ENCODE measurements at places on chromosomes 3 and 15.

DNA sequence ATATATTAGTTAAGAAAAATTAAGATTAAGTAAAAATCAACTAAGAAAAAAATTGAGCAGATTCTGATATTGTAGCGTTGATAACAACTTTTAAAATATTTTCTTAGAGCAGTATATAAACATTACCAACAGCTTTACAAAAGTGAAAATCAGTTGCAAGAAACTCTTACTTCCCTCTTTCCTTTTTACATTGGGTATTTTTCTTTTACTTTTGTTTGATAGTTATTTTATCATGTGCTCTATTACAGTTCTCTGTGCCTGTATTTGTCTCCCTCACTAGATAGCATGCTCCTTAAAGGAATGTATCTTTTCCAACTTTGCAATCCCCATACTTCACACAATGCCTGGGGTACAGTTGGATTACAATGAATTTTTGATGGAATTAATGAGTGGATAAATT, 87.5 kb upstream of the P3H2 start:
- no peak for DNase-seq

DNA sequence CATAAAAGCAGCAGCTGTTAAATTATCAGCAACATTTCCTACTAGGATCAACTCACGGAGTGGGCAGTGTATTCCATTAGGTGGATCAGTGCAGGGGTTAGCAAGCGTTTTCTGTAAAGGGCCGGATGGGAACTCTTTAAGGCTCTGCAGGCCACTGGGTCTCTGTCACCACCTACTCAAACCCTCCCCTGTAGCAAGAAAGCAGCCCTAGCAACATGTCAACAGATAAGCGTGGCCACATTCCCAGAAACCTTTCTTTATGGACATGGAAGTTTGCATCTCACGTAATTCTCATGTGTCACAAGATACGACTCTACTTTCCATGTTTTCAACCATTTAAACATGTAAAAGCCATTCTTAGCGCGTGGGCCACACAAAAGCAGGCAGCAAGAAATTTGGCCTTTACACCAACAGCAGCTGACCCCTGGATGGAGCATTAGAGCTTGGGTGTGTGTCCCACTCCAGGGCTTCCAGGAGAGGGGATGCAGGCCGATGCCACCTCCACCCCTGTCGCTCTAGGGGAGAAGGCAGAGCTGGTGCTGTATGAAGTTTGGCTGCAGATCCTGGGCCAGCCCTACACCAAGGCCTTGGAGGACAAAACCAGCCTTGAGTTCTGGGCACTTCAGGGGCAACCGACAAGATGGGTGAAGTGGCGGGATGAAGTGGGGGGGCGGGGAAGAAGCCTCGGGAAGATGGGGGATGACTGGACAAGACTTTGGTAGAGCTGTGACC, 48.2 kb upstream of the CSPG4 start:
- DNase-seq = no peak

- DNase-seq = no peak
These were observed 51.9 kb upstream of the FLNB start for GRCh38 chr3:57956119-57956832.

DNA sequence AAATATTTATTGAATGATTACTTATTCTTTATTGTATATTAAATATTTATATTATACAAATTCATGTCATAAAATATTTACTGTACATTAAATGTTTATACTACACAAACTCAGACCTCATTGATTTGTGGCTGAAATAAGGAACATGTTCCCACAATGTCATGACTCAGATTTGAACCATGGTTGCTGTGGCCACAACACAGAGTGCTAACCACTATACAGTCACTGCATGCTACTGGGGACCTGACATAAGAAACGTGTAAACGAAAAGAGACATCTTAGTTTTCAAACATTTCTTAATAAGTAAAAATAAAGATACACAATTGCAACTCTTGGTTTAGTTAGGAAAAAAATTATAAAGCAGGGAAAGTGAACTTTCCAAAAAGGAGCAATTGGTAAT, 99.1 kb upstream of the AGTR1 start:
- no peak for DNase-seq

GRCh38 chr3:141073580-141073979, 22.4 kb downstream of the SPSB4 start:
- no peak for DNase-seq

GRCh38 chr15:30943654-30944335, 40.1 kb downstream of the FAN1 start:
- DNase-seq = no peak

DNA sequence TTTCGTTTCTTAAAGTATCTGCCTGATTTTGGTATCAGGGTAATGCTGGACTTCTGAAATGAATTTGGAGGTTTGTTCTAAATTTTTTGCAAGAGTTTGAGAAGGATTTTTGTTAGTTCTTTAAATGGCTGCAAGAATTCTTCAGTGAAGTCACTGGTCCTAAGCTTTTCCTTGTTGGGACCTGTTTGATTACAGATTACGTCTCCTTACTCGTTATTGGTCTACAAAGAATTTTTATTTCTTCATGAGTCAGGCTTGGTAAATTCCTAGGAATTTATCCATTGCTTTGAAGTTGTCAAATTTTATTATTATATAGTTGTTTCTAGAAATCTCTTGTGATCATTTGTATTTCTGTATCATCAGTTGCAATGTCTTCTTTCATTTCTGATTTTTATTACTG, 196.0 kb downstream of the DPH6 start:
- no peak for DNase-seq

- DNase-seq = no peak
These were observed 425.3 kb downstream of the RBMS3 start for GRCh38 chr3:29705906-29706844.

DNA sequence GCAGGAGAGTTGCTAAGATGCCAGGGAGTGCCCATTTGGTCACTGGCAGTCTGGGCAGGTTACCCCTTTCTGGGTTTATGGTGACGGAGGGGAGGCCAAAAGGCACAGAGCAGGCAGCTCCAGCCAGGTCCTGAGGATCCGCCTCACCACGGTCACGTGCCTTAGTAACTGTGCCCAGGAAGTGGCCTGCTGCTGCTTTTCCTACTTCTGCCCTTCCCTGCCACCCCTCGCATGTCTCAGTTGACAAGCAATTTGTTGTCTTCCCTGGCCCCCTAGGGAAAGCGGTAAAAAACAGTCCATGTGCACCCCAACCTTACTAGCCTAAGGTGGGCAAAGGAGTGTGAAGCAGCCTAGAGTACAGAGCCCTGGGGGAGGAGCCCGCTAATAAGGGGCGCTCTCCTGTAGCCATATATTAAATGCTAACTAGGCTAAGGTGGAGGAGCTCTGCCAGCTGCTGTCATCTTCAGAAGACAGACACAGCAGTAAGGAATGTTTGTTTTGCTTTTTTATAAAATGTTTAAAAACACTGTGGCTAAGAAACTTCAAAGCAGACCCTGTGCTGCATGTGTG, 9.1 kb upstream of the LIPH start:
- DNase-seq = no peak

DNA sequence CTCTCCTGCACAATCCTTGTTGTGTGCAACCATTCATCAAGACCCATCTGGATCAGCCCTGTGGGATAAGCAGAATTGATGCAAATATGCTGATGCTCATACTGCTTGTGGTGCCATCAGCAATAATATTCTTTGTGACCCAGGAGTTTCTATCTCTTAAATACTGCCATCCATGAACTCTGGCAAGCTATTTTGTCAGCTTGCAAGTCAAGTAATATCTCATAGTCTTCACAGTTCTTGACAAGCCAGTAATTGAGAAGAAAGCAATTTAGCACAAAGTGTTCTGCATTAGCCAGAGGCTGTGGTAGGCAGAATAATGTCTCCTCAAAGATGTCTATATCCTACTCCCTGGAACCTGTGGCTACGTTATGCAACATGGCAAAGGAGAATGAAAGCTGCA, 49.0 kb downstream of the SPATA16 start:
- DNase-seq = no peak

DNA sequence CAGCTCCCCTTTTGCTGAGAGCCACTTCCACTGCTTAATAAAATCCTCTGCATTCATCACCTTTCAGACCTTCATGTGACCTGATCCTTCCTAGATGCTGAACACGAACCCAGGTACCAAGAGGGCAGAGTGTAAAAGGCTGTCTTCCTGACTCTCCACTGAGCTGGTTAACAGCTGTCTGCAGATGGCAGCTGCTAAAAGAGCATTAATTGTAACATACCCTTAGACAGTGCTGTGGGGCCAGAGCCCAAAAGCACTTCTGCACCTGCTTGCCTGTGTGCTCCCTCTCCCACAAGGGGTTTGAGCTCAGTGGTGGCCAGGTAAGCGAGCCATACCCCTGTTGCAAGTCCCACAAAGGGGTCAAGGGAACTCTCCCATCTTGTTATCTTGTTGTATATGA, 187.3 kb downstream of the UBE2E2 start:
- DNase-seq = no peak

DNA sequence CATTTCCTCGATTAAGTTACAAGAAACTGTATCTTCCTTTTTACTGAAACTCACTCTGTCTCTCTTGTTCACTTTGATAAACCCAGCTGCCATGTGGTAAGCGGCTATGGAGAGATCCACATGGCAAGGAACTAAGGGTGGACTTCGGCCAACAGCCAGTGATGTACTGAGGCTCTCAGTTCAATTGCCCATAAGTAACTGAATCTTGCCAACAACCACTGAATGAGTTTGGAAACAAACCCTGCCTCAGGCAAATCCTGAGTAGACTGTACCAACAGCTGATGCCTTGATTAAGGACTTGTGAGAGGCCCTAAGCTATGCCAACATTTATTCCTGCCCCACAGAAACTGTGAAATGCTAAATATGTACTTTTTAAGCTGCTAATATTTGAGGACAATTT, 433.5 kb downstream of the PLOD2 start:
- DNase-seq = no peak

- DNase-seq = no peak
These were observed 71.3 kb downstream of the CLSTN2 start for GRCh38 chr3:140006331-140006730.

DNA sequence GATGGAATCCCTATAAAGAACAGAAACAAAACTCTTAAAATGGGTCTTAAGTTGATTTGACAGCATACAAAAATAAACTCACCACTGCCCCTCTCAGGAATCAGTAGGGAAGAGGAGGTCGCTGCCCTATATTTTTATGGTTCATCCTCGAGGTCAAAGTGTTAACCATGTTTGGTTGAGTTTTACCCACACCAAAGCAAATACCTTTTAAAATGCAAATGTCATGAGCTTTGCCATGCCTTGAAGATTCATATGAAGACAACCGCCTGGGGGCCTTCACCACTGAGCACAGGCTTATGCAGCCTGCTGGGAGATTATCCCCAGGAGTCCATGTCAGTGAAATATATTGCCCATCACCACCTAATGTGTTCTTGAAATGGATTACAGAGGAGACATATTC, 66.1 kb downstream of the GLB1 start:
- DNase-seq = peak; percentile 25

DNA sequence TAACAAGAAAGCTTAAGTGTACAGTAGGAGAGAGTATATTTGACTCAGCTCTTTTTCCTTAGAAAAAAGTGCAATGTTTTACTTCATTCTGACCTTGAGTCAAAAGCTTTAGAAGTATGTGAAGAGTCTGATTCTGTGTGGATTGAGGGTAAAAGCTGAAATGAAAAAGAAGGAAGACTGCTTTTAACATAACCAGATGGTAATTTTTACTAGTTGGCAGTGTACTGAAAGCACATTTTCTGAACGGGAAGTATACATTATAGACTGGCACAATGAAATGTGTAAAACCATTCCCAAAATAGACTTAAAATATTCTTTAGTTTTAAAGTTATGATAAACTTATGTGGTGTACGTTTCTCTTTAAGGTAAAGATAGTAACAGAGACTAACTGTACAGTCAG, 197.8 kb upstream of the ZNF717 start:
- no peak for DNase-seq

DNA sequence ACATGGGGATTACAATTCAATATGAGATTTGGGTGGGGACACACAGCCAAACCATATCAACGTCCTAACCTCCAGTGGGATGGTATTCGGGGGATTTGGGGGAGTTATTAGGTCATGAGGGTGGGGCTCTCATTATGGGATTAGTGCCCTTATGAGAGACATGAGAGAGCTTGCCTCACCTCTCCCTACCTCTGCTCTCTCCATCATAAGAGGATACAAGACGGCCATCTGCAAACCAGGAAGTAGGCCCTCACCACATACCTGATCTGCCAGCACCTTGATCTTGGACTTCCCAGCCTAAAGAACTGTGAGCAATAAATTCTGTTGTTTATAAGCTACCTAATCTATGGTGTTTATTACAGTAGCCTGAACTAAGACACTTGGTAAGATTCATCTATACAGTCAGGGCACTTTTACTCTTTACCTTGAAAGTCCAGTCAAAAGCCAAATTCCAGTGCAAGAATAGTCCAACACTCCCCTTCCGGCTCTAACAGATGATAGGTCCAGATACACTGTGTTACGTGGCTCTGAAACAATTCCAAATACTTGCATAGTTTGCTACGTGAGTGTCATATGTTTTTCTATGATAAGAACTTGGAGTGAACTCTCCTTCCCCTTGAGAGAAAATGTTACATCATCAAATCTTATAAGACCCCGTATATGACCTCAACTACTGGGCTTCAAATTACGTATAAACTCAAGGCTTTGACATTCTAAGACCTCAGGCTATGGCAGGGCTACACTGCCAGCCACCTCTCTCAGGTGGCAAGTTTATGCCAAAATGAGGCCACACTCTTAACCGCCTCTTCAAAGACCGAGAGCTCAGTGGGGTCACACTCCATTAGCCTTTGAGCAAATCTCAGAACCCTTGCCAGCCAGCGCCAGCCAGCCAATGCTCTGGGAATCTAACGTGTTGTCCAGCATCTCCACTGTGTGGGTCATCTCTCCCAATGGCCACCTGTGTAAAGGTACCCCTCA, 129.9 kb downstream of the XXYLT1 start:
- no peak for DNase-seq

DNA sequence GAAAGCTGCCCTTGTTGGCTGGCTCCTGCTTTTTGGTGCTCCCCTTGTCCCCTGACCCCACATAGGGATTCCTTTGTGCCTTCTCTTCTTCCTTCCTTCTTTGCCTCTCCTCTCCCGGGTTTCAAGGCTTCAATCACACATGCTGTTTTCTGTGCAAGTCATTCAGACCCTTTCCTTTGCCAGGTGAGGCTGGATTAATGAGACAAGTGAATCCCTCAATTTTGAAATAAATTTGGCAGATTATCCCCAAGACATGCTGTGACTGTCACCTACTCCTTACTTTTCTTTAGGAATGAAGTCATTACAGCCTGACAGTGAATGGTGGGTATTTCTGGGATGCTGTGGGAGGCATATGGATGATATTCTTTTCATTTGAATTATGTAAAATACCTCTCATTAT, 259.0 kb upstream of the RGMA start:
- no peak for DNase-seq

DNA sequence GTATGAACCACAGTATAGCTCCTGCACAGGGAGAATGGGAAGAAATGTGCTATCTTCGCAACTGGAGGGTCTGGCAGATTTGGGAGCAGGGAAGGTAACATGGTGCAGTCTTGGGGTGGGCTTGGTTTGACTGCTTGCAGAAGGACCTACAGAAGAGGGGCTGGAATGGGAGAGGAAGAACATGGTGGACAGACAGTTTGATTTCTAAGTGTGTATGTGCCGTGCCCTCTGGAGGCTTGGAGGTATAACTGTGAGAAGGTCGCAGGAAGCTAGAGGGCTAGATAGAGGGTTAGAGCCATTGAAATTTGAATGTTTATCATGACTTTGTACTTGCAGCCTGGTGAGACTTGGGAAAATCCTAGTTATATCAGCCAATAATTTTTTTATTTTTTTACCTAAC, 169.2 kb downstream of the SQOR start:
- DNase-seq = no peak

All from SW480 (cell line).